Right kidney (tissue), 9 donors: ENCODE measurements at places on chromosomes 5 and 9.

DNA sequence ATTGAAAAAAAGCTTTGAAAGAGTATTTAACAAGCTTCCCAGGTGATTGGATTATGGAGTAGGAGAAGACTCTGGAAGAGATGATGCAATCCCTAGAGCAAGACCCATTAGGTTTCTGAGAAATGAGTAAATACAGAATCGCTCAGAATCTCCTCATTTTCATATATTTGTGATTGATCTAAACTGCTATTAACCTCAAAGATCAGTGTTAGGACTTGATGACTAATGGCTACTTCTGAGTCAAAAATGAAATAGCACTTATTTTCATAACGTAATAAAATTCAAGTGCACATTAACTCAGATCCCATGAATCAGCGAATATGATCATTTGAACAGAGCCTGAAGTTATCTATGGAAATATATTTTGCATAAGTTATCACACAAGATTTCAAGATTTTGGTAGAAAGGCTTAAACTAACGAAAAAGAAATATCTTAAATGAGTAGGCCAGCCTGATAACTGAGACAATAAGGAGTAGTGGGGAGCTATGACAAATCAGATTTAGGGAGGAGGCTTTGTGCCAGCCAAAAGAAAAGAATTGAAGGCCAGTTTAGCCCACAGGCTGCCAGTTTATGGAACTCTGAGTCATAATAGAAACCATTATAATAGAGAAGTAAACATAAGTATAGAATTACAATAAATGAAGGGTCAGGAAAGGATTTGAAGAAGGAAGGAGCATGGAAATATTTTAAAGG lies 106.7 kb upstream of the OSMR start:
- no peak for DNase-seq

DNA sequence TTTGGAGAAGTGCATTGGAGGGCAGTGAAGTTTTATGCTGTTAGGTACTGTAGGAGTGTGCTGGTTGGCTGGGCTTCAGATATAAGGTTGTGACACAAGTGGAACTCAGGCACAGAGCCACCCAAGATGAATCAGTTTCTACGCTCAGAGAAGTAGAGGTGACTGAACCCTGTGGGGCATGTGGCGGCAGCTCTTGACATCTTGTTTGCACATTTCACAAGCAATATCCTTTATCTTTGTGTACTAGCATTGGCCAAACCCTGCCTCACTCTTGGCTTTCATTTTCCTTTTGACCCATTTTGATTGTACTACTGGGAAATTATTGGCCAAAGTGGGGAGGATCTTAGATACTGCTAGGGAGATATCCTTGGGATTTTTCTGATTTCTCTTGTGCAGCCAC lies 110.0 kb downstream of the PSAT1 start:
- no peak for DNase-seq

GRCh38 chr5:62762503-62762902 lies 183.9 kb downstream of the LRRC70 start:
- no peak for DNase-seq

DNA sequence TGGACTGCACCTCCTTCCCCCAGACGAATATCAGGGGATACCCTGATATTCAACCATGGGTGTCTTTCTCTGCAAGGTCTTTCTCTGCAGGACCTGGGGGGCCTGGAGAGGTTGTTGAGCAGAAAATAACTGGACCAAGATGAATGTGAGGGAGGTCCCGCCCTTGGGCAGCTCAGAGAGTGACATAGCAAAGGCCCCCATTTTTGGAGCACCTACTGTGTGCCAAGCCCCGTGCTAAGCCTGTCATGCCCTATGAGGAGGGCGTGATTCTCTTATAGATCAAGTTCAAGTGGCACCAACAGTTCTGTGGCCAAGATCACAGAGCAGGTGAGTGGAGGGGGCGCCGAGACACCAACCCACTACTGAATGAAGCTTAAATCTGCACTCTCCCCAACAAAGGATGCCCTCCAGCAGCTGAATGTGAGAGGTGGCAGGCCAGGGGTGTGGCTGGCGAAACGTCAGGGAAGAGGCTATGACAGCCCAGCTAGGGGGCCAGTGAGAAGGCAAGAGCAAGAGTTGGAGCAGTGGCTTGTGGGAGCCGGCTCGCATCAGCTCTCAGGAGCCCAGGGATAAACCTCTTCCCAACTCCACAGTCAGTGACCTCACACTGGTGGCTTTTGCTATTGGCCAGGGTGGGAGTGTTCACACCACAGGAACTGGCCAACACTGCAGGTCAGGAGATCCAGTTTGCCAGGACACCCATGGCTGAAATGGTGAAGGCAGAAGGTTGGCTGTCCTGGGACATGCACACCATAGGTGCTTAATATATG lies 5.3 kb downstream of the SARDH start:
- DNase-seq = no peak

DNA sequence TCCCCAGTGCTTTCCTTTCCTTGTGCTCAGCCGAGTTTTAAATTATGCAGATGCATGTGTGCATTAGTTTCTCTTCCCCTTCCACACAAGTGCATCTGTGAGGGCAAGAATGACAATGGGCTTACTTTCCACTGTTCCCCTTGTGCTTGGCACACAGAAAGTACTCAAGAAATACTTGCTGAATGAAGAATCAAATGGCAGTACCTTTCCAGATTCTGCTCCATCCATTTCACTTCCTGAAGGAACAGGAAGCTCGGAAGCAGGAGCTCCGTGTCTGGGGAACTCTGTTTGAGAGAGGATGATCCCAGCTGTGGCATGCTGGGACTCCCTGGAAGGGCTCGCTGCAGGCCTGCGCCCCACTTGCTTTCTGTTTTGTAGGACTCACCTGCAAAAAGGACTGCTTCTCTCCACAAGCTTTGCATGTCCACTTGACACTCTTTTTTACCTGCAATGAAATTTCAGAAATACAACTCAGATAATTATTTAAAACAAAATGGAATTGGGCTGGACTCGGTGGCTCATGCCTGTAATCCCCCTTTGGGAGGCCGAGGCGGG lies 5.5 kb downstream of the MRNIP start:
- no peak for DNase-seq

DNA sequence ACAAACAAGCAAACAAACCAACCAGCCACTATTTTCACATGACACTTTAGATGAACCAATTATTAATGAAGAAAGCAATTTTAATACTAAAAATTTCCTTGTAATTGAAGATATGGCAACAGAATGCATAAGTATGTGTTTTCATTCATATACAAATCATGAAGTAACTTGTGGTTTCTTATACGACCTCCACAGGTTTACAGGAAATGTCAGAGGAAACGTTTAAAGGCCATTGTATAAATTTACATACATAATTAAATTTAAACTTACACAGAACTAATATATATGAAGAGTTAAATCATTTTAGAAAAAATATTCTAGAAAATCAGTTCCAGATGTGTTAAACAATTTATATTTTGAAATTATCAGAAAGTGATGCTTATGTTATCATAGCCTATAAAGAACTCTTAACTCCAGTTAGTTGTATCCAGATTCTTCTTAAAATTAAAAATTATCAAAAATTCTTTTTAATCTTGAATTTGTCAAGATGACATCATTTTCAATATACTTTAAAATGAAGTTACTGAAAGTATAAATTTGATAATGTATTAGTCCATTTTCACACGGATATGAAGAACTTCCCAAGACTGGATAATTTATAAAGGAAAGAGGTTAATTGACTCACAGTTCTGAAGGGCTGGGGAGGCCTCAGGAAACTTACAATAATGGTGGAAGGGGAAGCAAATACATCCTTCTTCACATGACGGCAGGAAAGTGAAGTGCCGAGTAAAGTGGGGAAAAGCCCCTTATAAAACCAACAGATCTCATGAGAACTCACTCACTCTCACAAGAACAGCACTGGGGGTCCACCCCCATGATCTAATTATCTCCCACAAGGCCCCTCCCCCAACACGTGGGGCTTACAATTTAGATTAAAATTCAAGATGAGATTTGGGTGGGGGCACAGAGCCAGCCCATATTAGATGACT lies 192.0 kb downstream of the PIK3R1 start:
- no peak for DNase-seq

- DNase-seq = no peak
Measured at GRCh38 chr9:2321523-2322148, 300.0 kb upstream of the VLDLR start.
